Esophagus squamous epithelium (tissue), 5 donors: ENCODE measurements at places on chromosomes 1 and 21. TPM values are rescaled to one million over a fixed set of nuclear protein-coding genes. Genes with fewer than 3 reads are reported as not detected.
A peak's percentile ranks its signal among the peaks of the same experiment; 100 is the strongest.

- H3K4me3 ChIP-seq = no peak overlapping the region
- H3K27me3 ChIP-seq = no peaks in the 10 kb centered on the region
- no peaks in the 10 kb centered on the region for H3K4me1 ChIP-seq
- no peaks in the 10 kb centered on the region for H3K36me3 ChIP-seq
Measured at GRCh38 chr1:200733907-200734306, 4.8 kb upstream of the CAMSAP2 start.

DNA sequence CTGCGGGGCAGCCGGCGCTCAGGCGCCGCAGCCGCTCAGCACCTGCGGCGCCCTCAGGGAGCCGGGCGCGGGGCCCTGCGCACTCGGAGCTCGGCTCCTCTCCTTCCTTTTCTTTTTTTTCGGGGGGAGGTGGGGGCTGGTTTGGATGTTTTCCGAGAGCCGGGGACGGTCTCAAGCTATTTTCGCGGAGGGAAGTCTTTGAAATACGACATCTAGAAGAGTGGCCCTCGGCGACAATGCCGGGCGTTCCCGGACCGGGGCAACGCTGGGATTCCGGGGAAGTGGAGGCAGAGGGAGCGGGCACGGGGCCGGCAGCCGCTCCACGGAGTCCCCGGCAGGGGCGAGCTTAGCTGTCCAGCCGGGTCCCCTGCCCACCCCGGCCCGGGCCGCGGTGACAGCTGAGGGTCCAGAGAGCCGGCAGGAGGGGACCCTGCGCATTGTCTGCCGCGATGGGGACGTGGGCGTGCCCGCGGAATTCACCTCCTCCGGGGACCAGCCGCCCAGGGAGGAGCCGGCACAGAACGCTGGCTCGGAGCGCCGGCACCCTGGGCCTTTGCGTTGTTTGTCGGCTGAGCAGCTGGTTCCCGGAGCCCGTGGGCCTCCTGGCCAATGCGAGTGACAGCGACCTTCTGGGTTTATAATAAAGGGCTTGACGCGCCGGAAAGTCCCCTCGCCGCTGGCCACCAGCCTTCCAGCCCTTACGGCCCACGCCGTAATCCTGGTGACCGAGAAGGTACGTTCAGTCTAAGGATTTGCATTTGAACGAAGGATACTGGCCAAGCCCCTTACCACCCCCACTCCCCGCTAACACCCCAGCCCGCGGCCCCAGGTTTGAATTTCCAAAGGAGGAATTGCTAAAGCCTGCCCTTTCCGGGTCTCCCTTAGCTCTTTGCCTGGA is 582 bp downstream of the SLC37A1 start:
- peak overlapping the region; percentile 78 for H3K4me3 ChIP-seq
- DNase-seq = no peak
- H3K36me3 ChIP-seq = no peaks in the 10 kb centered on the region
- H3K4me1 ChIP-seq = peaks cover 25% of the 10 kb centered on the region

DNA sequence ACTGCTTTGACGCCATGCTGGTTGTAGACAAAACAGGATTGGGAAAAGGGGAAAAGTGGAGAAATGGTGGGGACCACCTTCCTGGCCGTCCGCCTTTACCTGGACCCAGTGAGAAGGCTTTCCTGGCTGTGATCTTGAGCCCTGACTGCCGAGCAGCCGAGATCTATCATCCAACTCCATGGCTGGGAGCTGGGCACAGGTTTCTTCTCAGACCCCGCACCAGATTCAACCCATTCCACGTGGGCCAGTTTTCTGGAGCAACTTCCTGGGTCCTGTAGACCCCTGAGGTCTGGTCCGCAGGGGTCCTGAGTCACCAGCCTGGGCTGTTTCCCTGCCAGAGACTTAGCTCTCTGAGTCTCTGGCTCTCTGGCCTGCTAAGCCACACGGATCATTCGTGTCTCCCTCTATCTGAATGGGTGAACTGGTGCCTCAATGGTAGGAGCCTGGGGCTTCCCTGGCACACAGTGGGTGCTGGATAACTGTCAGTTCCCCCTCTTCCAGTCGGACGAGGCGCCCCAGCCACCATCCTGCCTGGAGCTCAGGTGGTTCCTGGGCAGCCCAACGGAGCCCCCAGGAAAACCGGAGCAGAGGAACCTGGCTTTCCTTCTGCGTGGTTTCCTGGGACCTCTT is 4.5 kb upstream of the NPHP4 start:
- no peaks in the 10 kb centered on the region for H3K36me3 ChIP-seq
- DNase-seq = no peak
- no peak overlapping the region for H3K4me3 ChIP-seq
- peaks cover 20% of the 10 kb centered on the region for H3K4me1 ChIP-seq

DNA sequence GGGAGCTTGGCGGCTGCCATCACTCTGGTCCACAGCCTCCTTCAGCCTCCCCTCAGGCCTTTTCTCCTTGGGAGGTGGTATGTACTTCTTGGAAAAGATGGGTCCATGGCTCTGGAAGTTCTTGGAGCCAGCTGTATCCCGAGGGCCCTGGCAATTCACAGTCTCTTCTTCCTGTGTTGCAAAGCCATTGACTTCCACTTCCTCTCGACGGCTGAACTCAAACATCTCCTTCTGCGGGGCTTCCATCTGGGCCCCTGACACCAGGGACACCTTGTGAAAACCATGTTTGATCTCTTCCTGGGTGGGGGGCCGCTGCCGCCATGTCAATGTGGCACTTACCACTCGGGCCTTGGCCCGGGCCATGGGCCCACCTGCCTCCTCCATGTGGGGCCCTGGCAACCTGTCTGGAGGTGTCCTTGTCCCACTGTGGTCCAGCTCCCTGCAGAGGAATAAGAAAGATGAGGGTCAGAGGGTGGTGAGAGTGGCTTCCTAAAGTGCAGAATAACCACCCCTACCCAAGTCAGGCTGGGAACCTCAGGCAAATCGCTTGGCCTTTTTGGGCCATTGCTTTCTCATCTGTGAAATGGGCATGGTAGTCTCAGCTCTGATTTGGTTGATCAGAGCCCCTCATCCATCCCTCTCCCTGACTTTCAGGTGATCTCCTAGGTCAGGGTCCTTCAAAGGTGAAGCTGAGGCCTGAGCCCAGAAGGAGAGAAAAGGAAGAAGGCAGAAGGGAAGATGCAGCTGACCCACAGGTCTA is 7.5 kb downstream of the CRYBG2 start:
- H3K36me3 ChIP-seq = peaks cover 8% of the 10 kb centered on the region
- no peak overlapping the region for H3K4me3 ChIP-seq
- no peak overlapping the region for H3K27ac ChIP-seq
- peaks cover 7% of the 10 kb centered on the region for H3K4me1 ChIP-seq
- H3K27me3 ChIP-seq = no peaks in the 10 kb centered on the region

The PCAT6 gene
- 0.92 TPM for total RNA-seq

- H3K36me3 ChIP-seq = peaks cover 8% of the 10 kb centered on the region
- no peak for DNase-seq
- H3K27me3 ChIP-seq = no peaks in the 10 kb centered on the region
- H3K4me1 ChIP-seq = peaks cover 59% of the 10 kb centered on the region
- H3K4me3 ChIP-seq = peak overlapping the region; percentile 80
- no peak overlapping the region for H3K27ac ChIP-seq
Measured at GRCh38 chr1:161160671-161161145, 1.4 kb downstream of the USP21 start.

- H3K27me3 ChIP-seq = no peaks in the 10 kb centered on the region
- no peak for DNase-seq
- no peak overlapping the region for H3K27ac ChIP-seq
- no peak overlapping the region for H3K4me3 ChIP-seq
Measured at GRCh38 chr1:151982300-151983005, 11.2 kb downstream of the S100A10 start.

DNA sequence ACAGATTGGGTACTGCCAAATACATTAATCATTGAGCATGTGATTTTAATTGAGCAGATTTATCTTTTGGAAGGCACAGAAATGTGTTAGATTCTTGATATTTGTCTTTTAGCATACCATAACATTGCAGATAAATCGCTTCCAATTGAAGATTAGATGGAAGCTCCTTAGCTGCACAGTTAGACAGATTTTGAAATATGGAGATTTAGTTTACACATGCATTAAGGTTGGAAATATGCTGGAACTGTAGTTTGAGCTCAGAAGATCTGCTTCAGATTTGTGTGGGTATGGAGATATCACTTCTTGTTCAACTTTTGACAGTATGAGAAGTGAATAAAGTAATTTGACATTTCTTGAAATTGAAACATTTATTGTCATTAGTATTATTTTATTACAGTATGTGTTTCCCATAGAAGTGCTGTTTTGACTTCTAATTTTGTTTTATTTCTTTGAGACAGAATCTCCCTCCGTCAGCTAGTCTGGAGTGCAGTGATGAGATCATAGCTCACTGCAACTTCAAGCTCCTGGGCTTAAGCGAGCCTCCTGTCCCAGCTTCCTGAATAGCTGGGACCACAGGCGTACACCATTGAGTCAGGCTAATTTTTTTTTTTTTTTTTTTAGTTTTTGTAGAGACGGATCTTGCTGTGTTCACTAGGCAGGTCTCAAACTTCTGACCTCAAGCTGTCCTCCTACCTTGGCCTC is 29.1 kb downstream of the THRAP3 start:
- H3K4me3 ChIP-seq = no peak overlapping the region
- no peak for DNase-seq
- no peak overlapping the region for H3K27ac ChIP-seq
- H3K4me1 ChIP-seq = peaks cover 11% of the 10 kb centered on the region
- H3K27me3 ChIP-seq = no peaks in the 10 kb centered on the region

The CFAP45 gene
- not detected for total RNA-seq

GRCh38 chr21:25329227-25329825 is 278.0 kb downstream of the MRPL39 start:
- no peak overlapping the region for H3K4me3 ChIP-seq
- H3K4me1 ChIP-seq = no peaks in the 10 kb centered on the region
- no peak for DNase-seq
- no peaks in the 10 kb centered on the region for H3K36me3 ChIP-seq
- no peaks in the 10 kb centered on the region for H3K27me3 ChIP-seq

The ADAMTS5 gene
- 16.2 TPM for total RNA-seq

- H3K27ac ChIP-seq = no peak overlapping the region
- no peaks in the 10 kb centered on the region for H3K27me3 ChIP-seq
- H3K4me3 ChIP-seq = no peak overlapping the region
- peaks cover 20% of the 10 kb centered on the region for H3K36me3 ChIP-seq
- DNase-seq = no peak
Measured at GRCh38 chr1:154174654-154175053, 17.2 kb downstream of the TPM3 start.

GRCh38 chr1:160291248-160292220 is 6.6 kb upstream of the PEX19 start:
- DNase-seq = no peak
- no peak overlapping the region for H3K27ac ChIP-seq
- no peaks in the 10 kb centered on the region for H3K27me3 ChIP-seq
- peaks cover 83% of the 10 kb centered on the region for H3K36me3 ChIP-seq

- no peaks in the 10 kb centered on the region for H3K27me3 ChIP-seq
- peak overlapping the region; percentile 45 for H3K4me3 ChIP-seq
- peaks cover 85% of the 10 kb centered on the region for H3K4me1 ChIP-seq
- H3K27ac ChIP-seq = peak overlapping the region; percentile 90
Measured at GRCh38 chr1:207813512-207813881, 61.6 kb downstream of the CD46 start.

GRCh38 chr1:108077991-108078390 is 113.0 kb upstream of the VAV3 start:
- H3K4me3 ChIP-seq = no peak overlapping the region
- no peaks in the 10 kb centered on the region for H3K27me3 ChIP-seq
- no peaks in the 10 kb centered on the region for H3K4me1 ChIP-seq
- no peaks in the 10 kb centered on the region for H3K36me3 ChIP-seq
- no peak overlapping the region for H3K27ac ChIP-seq
